ENCODE measurements at places on chromosomes 5 and 9.
A peak's percentile ranks its signal among the peaks of the same experiment; 100 is the strongest.

- H3K27ac ChIP-seq: peak overlapping the region; percentile 88
- no peak for DNase-seq
- no peak overlapping the region for H3K4me3 ChIP-seq
- no peaks in the 10 kb centered on the region for H3K27me3 ChIP-seq
These were observed 244.6 kb upstream of the ATP10B start for GRCh38 chr5:161096581-161096980.

DNA sequence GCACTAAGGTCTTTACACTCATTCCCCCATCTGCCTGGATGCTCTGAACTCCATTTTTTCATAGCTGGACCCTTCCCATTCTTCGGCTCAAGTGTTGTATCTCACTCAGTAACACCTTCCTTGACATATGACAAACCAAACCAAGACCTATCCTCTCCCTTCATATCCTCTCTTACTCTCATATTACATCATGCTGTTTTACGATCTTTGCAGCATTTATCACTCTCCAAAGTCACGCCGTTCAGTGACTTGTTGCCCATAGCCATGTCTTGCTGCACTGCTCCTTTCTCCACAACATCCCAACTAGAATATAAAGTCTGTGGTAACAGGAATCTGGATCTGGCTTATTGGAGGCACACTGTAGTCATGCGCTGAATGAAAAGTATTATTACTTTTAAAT lies 923.6 kb upstream of the DMAC1 start:
- DNase-seq: no peak
- H3K36me3 ChIP-seq: no peaks in the 10 kb centered on the region
- H3K4me3 ChIP-seq: no peak overlapping the region
- H3K4me1 ChIP-seq: peaks cover 12% of the 10 kb centered on the region
- H3K27ac ChIP-seq: no peak overlapping the region

GRCh38 chr9:95482621-95483020 lies 34.1 kb downstream of the PTCH1 start:
- no peaks in the 10 kb centered on the region for H3K27me3 ChIP-seq
- H3K4me3 ChIP-seq: no peak overlapping the region
- H3K4me1 ChIP-seq: peaks cover 79% of the 10 kb centered on the region
- no peak for DNase-seq
- no peak overlapping the region for H3K27ac ChIP-seq

GRCh38 chr5:82822634-82822927 lies 254.6 kb downstream of the TMEM167A start:
- H3K27me3 ChIP-seq: no peaks in the 10 kb centered on the region
- H3K27ac ChIP-seq: no peak overlapping the region
- no peaks in the 10 kb centered on the region for H3K36me3 ChIP-seq
- no peak for DNase-seq

- H3K4me1 ChIP-seq: peaks cover 5% of the 10 kb centered on the region
- no peak overlapping the region for H3K4me3 ChIP-seq
- no peaks in the 10 kb centered on the region for H3K36me3 ChIP-seq
- DNase-seq: no peak
- H3K27ac ChIP-seq: no peak overlapping the region
- H3K27me3 ChIP-seq: no peaks in the 10 kb centered on the region
These were observed 114.0 kb upstream of the MTAP start for GRCh38 chr9:21688108-21689102.

DNA sequence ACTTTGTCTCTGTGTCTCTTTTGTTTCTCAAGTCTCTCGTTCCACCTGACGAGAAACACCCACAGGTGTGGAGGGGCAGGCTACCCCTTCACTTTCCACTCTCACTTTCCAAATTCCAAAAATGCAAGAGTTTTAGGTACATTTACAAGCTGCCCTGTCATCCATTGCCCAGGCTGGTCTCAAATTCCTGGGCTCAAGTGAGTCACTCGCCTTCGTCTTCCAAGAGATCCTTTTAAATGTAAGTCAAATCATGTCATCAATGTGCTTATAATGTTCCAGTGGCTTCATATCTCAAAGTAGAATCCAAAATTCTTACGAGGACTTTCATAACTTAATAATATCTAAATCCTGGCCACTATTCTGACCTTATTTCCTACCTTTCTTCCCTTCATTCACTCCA lies 20.4 kb upstream of the UGCG start:
- H3K4me1 ChIP-seq: no peaks in the 10 kb centered on the region
- no peak overlapping the region for H3K4me3 ChIP-seq
- DNase-seq: no peak
- no peak overlapping the region for H3K27ac ChIP-seq
- H3K36me3 ChIP-seq: no peaks in the 10 kb centered on the region

- H3K4me3 ChIP-seq: no peak overlapping the region
- no peak for DNase-seq
- peaks cover 27% of the 10 kb centered on the region for H3K4me1 ChIP-seq
These were observed 63.3 kb downstream of the SIL1 start for GRCh38 chr5:139134906-139135305.

- no peaks in the 10 kb centered on the region for H3K27me3 ChIP-seq
- no peak overlapping the region for H3K27ac ChIP-seq
- no peak for DNase-seq
- H3K4me3 ChIP-seq: no peak overlapping the region
These were observed 804.6 kb upstream of the DMAC1 start for GRCh38 chr9:8604201-8604600.

- H3K4me1 ChIP-seq: no peaks in the 10 kb centered on the region
- no peak for DNase-seq
- peaks cover 34% of the 10 kb centered on the region for H3K36me3 ChIP-seq
These were observed 71.6 kb downstream of the NNT start for GRCh38 chr5:43674536-43674935.

DNA sequence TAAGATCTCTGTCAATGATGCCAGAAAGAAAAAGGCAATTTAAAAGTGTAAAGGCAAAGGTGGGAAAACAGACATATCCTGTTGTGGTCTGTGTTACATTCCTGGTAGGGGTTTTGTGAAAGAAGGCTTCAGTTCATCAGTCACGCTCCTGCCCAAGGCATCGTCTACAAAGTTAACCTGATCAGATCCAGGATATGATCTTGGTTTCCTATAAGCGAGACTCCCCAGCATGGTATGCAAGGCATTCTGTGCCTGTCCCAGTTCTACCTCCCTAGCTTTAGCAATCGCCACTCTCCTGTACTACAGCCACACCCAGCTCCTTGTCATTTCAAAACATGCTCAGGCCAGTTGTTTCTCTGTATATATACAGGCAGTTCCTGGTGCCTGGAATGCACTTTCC lies 58.0 kb upstream of the PTPN3 start:
- H3K27ac ChIP-seq: no peak overlapping the region
- no peak overlapping the region for H3K4me3 ChIP-seq
- no peak for DNase-seq
- peaks cover 8% of the 10 kb centered on the region for H3K27me3 ChIP-seq

- DNase-seq: no peak
- H3K27me3 ChIP-seq: no peaks in the 10 kb centered on the region
- H3K36me3 ChIP-seq: peaks cover 8% of the 10 kb centered on the region
- no peak overlapping the region for H3K4me3 ChIP-seq
- H3K4me1 ChIP-seq: no peaks in the 10 kb centered on the region
These were observed 512.2 kb upstream of the GRIA1 start for GRCh38 chr5:152978141-152978835.

GRCh38 chr5:107011605-107012004 lies 659.1 kb downstream of the EFNA5 start:
- no peak overlapping the region for H3K4me3 ChIP-seq
- no peak for DNase-seq
- no peaks in the 10 kb centered on the region for H3K4me1 ChIP-seq
- no peak overlapping the region for H3K27ac ChIP-seq
- H3K27me3 ChIP-seq: no peaks in the 10 kb centered on the region

DNA sequence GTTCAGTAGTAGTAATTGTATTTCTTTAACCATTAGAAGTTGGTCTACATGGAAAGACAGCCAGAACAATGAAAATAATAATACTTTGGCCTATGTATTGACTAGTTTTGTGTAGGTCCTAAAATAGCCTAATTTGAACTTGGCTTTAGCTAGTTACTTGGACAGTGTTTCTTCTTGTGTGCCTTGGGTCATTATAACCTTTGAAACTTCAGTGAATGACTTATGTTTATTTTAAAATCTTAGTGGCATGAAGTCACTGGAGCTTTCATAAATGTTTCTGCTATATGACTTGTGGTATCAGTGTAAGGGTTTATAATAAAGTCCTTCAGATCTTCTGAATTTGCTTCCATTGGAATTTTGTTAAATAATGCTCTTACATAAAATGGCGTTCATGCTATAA lies 2.6 kb upstream of the FAM120AOS start:
- H3K27me3 ChIP-seq: no peaks in the 10 kb centered on the region
- no peaks in the 10 kb centered on the region for H3K36me3 ChIP-seq

All from neural crest cell (in vitro differentiated cells).